ENCODE measurements at places on chromosomes 7 and 10.

DNA sequence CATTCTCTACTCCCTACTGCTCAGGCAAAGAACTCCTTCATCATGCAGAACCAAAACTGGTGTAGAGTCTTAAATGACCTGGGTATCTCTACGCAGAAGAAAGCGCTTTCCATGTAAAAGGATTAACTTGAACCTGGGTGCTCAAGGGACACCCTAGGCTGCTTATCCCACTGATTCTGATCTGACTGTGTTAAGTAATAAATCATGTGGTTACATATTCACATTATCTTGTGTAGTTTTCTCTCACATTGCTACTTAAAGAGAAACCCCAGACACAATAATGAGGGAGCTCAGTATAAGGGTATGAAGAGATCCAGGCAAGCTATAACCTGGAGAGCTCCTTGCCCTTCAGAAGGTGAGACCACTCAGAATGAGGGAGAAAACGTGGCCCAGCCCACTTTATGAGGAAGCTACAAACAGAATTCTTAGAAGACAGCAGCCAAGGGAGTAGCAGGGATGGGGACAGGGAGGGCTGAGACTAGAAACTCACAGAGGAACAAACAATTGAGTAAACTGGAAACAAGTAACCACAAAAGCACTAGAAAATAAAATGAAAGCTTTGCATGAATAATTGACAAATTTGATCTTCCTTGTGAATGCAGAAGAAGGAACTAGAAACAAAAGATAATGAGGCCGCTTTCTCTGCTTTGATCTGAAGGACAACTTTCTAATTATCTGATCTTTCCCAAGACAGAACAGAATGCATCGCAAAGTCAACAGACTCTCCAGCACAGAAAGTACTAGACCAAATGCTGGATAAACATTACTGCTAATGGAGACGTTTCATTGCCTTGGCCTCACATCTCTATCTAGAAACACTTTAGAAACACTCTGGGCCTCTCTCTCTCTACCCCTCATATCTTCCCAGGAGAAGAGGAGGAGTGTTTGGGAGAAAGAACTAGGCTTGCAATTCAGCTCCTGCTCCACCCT is 76.1 kb downstream of the LRRC17 start:
- DNase-seq, result no peak

DNA sequence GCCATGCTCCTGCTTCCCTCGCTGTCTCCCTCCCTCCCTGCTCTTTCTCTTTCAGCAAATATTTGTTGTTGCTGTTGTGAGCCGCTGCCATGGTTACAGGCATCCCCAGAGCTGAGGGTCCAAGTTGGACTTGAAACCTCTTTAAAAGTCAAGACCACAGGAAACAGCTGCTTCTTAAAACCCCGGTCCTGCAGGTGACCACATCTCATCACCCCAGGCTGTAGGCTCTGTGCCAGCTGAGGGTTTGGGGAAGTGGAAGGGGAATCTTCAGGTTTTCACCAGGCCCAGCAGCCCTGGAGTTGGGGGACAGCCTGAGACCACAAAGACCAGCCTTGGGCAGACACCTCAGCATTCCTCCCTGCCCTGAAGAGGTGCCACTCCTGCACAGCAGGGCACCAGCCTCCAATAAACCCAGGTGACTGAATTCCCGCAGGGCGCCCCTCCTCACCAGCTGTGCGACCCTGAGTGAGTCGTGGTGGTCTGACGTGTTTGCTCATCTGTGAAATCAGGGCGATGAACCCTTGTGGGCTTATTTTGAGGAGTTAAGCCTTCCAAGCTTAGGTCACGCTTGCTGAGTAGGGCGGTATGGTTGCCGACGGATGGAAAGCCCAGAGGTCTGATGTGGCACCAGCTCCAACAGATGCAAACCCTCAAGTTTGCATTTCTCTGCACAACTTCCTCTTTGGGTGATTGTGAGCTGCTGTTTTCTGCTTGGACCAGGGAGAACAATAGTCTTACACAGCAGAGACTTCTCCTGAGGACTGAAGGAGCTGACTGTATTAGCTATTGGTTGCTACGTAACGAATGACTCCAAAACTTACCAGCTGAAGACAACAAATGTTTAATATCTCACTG is 24.8 kb downstream of the NPTX2 start:
- no peak for DNase-seq

DNA sequence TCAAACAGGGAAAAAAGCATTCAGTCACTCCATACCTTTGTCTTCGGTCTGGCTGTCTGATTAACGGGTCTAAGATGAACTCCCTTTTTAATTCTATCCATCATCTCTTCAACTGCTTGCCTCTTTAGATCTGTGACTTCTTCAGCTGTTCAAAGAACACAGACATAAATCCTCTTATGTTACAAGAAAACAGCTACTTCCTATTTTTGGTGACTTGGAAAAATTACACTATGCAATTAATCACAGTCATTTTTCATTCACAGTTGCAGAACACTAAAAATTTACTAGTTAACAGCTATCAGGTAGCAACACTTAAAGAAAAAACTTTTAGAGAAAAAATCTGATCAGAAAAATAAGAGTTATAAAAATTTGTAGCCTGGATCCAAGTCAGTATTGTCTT is 66.0 kb downstream of the ENO4 start:
- no peak for DNase-seq

DNA sequence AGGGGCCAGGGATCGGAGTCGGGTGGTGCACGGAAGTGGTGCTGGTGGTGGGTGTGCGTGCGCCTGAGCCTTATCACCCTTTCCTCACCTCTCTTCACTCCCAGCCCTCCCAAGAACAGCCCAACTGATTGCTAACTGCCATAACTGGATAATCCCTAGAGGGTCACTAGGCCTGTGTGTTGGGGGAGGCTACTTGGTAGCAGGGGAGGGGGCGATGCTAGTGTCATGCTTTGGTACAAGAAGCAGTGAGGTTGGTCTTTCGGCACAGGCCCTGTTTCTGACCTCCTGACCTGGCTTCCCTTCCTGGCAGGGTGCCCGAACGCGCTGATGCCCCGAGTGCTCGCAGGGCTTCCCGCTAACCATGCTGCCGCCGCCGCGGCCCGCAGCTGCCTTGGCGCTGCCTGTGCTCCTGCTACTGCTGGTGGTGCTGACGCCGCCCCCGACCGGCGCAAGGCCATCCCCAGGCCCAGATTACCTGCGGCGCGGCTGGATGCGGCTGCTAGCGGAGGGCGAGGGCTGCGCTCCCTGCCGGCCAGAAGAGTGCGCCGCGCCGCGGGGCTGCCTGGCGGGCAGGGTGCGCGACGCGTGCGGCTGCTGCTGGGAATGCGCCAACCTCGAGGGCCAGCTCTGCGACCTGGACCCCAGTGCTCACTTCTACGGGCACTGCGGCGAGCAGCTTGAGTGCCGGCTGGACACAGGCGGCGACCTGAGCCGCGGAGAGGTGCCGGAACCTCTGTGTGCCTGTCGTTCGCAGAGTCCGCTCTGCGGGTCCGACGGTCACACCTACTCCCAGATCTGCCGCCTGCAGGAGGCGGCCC is 652 bp downstream of the KAZALD1 start:
- DNase-seq, result no peak

DNA sequence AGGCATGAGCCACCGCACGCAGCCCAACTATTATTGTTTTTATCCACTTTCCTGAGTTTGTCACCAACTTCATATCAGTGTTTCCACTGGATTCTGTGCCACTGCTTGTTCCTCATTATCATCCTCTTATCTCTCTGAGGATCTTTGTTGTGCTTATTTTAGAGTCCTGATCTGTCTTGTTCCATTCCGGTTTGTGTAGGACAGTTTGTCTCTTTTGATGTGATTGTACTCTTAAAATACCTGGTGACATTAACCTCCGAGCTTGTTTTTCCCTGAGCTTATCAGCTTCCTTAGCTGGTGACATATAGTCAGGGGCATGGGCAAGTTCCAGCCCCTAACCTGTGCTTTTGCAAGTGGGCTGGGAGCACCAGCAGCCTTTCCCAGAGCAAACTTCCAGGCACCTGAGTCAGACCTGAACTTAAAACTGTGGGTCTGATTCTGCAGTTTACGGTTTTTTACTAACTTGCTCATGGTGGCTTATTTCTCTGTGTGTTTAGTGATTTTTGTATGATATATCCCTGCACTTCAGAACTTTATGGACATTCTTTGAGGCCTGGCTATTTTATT is 23.1 kb upstream of the FMC1 start:
- DNase-seq, result no peak

DNA sequence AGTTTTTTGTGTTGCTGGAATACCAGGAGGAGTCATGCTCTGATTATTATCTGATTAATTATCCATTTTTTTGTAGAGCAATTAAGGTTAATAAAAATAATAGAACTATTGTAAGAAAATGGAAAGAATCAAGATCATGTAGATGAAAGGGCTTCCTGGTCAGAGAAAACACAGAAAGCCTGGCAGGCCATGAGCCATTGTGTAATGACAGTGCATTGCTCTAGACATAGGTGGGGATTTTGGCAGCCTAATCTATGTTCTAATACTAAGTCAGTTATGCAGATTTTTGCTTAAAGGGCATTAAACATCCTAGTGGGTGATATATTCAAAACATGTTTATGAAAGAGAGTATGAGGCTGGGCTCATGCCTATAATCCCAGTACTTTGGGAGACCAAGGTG is 198.2 kb downstream of the PPP1R9A start:
- DNase-seq, result no peak

- no peak for DNase-seq
Measured at GRCh38 chr7:40493609-40494051, 358.8 kb downstream of the SUGCT start.

DNA sequence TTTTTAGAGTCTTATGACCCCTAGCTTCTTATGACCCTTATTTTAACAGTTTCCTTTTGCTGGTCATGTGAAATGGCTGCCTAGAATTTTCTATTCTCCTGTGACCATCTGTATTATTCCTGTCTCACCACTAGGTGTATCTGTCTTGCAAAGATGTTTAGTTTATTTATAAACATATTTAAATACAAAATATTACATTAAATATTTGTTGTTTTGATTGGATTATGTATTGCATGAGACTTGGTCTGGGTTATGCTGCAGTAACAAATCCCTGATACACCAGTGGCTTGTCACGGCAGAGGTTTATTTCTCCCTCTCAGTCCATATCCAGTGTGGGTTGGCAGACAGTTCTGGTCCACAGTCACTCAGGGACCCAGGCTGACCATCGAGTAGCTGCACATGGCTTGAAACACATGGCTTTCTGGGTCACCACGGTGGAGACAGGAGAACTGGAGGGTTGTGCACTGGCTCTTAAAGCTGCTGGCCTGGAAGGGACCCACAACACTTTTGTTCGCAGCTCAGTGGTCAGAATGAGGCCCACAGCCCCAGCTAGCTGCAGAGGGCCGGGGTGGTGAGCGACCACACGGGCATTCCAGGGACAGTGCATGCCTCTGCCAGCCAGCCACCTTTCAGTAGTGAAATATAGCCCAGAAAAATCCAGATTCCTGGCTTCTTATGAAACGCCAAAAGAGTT is 7.4 kb downstream of the RASSF4 start:
- DNase-seq, result no peak

GRCh38 chr7:91107460-91107859 is 156.8 kb upstream of the FZD1 start:
- no peak for DNase-seq

GRCh38 chr7:11009631-11010030 is 36.0 kb downstream of the PHF14 start:
- DNase-seq, result no peak

DNA sequence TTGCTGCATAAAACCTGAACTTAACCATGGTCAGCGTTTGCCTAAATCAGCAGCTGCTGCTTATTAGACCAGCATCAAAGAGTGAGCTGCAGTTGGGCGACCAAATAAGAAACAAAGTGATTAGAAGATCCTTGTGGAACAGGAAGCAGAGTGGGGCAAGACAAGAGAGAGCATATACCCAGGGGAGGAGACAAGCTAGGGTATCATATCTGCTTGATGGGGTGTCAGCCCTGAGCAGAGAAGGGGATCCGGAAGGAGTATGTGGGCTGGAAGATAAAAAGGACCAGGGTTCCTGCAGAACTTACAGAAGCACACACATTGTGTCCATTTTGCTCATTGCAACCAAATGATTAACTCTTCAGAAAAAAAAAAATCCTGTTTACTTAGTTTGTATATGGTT is 213.6 kb downstream of the CELF2 start:
- DNase-seq, result no peak

DNA sequence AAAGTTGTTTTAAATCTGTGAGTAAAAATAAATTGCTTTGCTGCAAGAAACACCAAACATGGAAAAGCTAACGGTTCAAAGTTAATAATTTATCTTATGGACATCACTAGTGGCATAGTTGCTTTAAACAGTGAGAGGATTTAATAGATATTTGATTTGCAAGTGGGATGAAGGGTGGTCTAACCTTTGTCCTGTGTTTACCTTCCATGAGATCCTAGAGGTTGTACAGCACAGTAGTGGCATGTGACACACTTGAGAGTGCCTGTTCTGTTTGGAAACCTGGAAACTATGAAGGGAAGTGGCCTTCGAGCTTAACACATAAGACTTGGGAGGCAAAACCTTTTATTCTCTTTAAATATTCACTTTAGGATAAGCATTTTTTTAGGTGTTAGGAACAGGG is 16.0 kb downstream of the EGFR start:
- no peak for DNase-seq

- DNase-seq, result no peak
Measured at GRCh38 chr10:112715581-112715980, 234.5 kb upstream of the TCF7L2 start.
